ENCODE measurements at places on chromosomes 6 and 20.

GRCh38 chr6:156598855-156599180, 178.4 kb upstream of the ARID1B start:
- no peak for DNase-seq

GRCh38 chr20:37151529-37151928, 27.6 kb upstream of the RPN2 start:
- no peak for DNase-seq

GRCh38 chr6:170044836-170045562, 245.9 kb downstream of the DLL1 start:
- no peak for DNase-seq

- no peak for DNase-seq
Observed at GRCh38 chr6:151475653-151476523, 17.9 kb upstream of the CCDC170 start.

Data from thoracic aorta (tissue), 2 donors.